ENCODE measurements at places on chromosomes 12 and 14.

- no peak for DNase-seq
Measured at GRCh38 chr14:75783602-75784313, 122.7 kb downstream of the TTLL5 start.

GRCh38 chr12:45349916-45350315, 134.0 kb downstream of the ANO6 start:
- DNase-seq = peak; percentile 29

GRCh38 chr12:105167346-105167745, 59.8 kb downstream of the WASHC4 start:
- peak; percentile 52 for DNase-seq

DNA sequence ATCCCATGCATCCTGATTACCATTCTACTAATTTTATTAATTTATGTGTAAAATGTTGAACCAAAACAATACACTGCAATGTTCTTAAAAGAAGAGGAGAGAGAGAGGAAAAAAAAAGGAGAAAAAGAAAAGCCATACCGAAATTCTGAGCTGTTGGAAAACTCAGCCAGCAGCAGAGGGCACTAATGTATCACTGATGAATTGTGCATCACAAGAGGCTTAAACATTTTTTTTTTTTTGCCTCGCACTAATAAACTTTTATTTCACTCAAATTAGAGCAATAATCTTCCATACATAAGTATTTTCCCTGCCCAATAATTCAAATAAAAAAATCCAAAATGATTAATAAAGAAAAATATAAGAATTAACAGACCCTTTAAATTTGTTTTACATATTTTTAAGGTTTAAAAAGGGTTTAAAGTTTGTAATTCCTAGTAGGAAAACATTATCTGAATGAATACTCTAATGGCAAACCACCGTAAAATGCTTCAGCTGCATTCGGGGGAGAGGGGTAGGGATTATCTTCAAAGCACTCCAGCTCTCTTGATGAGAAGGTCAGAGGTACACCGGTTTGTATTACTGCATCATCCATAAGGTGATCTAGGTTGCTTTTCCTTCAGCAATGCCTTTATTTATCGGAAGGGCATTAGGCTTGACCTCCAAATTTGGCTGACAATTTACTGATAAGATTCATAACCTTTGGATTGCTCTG, 41.9 kb downstream of the ATP23 start:
- peak; percentile 75 for DNase-seq

DNA sequence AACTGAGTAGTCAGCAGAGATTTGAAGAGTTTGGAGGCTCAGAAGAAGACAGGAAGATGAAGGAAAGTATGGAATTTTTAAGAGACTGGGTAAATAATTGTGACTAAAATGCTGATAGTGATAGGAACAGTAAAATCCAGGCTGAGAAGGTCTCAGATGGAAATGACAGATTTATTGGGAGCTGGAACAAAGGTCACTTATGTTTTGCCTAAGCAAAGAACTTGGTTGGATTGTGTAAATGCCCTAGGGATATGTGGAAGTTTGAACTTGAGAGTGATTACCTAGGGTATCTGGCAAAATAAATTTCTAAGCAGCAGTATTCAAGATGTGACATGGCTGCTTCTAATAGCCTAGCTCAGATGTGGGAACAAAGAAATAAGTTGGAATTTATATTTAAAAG, 180.9 kb downstream of the TRHDE start:
- no peak for DNase-seq

- no peak for DNase-seq
Measured at GRCh38 chr12:11500861-11501230, 105.5 kb upstream of the PRB2 start.

GRCh38 chr12:116856729-116857128, 24.5 kb downstream of the HRK start:
- DNase-seq = no peak

GRCh38 chr12:131920157-131920508, 8.9 kb upstream of the PUS1 start:
- DNase-seq = no peak

DNA sequence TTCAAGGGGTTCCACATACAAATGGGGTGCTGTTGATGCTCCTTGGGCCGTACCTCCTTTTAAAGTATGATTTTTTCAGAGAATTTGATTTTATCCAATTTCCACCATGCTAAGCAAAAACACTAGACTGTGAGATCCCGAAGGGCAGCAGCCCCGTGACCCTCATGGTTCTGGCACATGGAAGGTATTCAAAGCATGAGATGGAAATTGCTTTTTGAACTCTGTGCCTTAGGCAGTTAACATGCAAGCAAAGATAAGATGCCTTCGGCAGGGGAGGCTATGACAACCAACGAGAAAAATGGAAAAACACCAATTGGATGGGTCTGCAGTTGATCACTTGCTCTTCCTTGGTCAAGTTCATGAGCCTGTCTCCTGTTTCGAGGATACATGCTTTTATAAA, 120.8 kb upstream of the DIO3 start:
- no peak for DNase-seq

GRCh38 chr14:23360496-23360895, 4.5 kb downstream of the EFS start:
- DNase-seq = peak; percentile 30

GRCh38 chr14:44300916-44301315, 206.2 kb downstream of the FSCB start:
- DNase-seq = no peak

GRCh38 chr14:45253070-45253753, at the start of gene MIS18BP1:
Gene MIS18BP1, minus strand, starts transcription at chr14:45253202. Its CDS starts 5,916 bp downstream, at chr14:45247286.
- peak; percentile 99 for DNase-seq

GRCh38 chr12:601976-602699, 61.1 kb downstream of the NINJ2 start:
- no peak for DNase-seq

GRCh38 chr12:97167598-97167997, 260.5 kb downstream of the NEDD1 start:
- peak; percentile 13 for DNase-seq

- no peak for DNase-seq
Measured at GRCh38 chr12:39275846-39276245, 167.1 kb downstream of the KIF21A start.

GRCh38 chr12:107522692-107523477, 162.7 kb upstream of the PWP1 start:
- DNase-seq = no peak

- peak; percentile 67 for DNase-seq
Measured at GRCh38 chr12:1093166-1093751, 102.2 kb downstream of the ERC1 start.

- no peak for DNase-seq
Measured at GRCh38 chr12:4780641-4781611, 60.7 kb downstream of the GALNT8 start.

DNA sequence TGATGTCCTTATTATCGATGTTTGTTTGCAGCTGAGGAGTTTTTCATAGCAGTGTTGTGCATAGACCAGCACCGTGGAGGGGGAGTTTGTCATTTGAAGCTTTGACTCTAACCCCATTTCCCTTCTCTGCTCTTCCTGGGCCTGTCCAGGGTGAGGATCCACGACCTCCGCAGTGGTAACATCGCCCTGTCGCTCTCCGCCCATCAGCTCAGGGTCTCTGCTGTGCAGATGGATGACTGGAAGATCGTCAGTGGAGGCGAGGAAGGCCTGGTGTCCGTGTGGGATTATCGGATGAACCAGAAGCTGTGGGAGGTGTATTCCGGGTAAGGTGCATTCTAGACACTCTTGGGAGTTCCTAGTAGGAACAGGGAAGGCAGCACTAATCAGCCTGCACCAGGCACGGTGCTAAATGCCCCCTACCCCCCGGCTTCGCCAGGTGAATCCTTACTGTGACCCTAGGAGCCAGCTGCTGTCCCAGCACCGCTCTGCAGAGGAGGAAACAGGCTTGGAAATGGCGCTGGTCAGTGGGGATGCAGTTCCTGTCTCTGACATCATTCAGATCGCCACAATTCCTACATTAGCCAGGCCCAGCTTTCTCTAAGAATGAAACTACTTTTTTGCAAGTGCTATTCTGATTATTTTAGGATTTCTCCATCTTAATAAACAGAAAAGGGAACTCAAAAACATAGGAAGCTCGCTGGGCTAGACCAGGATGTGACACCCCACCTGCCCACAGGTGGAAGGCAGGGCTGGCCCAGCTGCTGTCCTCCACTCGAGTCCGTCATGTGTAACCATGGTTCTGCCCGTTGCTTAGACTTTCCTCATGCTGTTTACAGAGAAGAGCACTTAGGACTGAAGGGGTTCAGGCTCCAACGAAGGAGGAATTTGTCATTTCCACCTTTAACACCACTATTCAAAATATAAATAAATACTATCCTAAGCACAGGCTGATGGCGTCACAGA, 74.9 kb downstream of the TESC start:
- DNase-seq = no peak

- DNase-seq = no peak
Measured at GRCh38 chr14:76882651-76883050, 56.4 kb downstream of the LRRC74A start.

DNA sequence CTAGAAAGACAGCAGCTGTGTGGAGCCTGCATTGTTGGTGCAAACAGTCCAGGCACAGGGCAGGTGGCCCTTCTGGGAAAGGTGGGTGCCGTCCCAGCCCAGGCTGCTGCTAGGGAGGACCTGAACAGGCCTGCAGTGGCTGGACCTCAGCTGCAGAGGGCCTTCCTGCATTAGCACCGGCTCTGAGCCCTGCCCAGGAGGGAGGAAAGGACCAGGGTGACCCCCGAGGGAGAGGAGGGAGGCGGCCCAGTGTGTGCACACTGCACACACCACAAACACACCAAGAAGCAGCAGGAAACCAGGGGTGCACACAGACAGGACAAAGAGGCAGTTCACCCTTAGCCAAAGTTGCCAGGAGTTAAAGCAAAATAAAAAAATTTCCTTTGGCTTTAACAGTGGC, 8.0 kb upstream of the PGAM5 start:
- DNase-seq = no peak

- DNase-seq = peak; percentile 22
Measured at GRCh38 chr12:39807043-39807442, 187.4 kb upstream of the ABCD2 start.
